ENCODE measurements at places on chromosomes 2 and 18.

- no peak for DNase-seq
Measured at GRCh38 chr2:116696223-116696622, 1118.3 kb upstream of the DDX18 start.

DNA sequence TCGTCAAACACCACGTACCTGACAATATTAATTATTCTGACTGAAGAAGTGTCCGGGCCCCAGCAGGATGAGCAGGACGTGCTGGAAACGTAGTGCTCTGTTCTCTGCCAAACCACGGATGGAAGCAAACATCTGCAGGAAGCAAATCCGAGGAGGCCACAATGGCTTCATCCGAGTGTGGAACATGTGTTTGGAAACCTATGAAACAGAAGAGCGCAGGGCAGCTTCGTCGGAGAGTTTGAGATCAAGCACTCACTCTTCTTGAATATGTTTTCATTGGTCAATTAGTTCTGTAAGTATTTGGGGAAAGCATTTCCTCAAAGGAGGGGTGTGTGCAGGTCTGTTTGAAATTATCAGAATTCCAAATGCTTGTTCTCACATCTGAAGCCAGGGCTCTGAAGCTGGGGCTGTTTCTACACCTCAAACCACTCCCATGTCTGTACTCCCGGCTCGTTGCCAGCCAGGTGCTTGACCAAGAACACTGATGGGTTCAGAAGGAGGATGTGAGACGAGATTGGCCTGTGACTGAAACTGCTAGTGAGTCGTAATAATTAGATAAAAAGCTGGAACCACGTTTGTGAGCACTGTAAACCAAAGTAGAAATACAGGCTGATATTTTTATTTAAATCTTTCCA is 356.6 kb upstream of the SALL3 start:
- no peak for DNase-seq

- DNase-seq, result peak; percentile 98
Measured at GRCh38 chr2:189783927-189784867, at the start of the genes ORMDL1 and PMS1. Gene ORMDL1 (minus strand): TSS chr2:189784339. CDS start chr2:189782595, 1,744 bp downstream. Gene PMS1 (plus strand): TSS chr2:189784450. CDS start chr2:189791810, 7,360 bp downstream.

GRCh38 chr2:190695739-190696138 is 46.9 kb downstream of the NAB1 start:
- DNase-seq, result no peak

- no peak for DNase-seq
Measured at GRCh38 chr18:51726614-51727013, 529.1 kb upstream of the MEX3C start.

DNA sequence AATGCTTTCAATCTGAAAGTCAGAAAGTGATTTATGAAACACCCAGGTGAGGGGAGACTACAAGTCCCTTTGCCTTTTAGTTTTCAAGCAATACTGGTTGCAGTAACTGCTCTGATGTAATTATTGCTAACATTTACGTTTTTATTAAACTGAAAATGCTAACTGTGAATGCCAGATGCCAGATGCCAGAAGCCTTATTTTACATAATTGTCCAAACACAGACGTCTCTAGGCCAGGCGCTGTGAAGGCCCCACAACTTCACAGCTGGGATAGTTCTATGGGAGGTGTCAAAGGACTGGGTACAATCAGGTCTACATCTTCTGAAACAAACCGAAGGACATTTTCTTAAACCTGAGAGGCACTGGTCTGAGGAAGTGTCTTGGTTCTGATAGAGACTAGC is 27.5 kb upstream of the MSGN1 start:
- DNase-seq, result no peak

GRCh38 chr2:65198737-65199136 is 28.9 kb upstream of the ACTR2 start:
- DNase-seq, result no peak

DNA sequence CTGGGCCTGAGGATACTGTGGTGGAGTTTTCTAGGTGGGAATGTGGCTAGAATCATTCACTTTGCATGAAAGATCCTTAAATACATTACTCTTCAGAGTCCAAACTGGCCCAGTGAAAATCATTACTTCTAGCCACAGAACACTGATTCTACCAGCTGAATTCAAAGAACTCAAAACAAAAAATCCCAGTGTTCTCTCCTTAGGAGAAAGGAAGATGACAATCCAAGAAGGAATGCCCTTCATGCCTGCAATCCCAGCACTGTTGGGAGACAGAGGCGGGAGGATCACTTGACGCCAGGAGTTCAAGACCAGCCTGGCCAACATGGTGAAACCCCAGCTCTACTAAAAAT is 35.2 kb downstream of the FAM228A start:
- DNase-seq, result no peak

DNA sequence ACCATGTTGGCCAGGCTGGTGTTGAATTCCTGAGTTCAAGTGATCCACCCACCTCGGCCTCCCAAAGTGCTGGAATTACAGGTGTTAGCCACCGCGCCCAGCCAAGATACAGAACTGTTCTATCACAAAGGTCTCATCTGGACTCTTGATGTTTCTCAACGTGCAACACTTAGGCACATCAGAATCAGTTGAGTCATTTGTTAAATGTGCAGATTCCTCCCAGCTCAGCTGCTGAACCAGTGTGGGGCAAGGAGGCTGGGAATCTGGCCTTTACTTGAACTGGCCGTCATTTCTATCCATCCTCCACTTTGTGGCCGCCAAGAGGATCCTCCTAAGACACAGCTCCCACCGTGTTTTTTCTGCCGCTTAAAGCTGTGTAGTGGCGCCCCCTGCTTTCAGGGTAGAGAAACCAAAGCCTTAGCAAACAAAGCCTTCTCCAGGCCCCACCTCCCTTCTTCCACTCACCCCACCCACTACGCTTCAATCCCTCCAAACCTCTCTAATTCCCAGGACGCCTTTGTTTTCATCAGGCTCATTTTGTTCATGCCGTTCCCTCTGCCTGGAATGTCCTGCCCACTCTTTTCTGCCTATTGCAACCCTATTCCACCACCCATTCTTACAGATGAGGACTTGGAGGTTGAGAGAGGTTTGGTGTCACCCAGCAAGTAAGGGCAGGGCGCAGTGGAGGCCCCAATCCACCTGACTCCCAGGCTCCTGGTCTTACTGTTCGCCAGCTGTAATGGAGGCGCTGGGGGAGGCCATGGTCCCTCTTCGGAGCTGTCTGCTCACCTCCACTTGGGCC is 776 bp upstream of the SPEG start:
- peak; percentile 42 for DNase-seq

DNA sequence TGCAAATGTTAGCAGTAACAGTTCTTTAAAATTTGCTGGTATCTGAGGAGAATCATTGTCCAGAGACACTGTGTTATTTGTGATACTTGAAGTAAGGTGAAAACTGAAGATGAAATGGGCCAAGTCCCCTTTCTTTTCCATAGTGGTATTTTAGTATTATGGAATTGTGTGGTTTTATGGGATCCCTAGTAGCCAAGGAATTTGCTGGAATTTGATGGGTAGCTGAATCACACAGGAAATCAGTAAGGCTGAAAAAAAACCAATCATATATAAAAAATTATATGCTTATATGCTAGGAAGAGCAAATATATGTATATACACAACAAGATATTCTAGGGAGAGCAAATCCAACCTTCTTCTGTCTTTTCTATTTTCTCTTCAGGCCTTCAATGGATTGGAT is 54.2 kb upstream of the TACR1 start:
- DNase-seq, result no peak

DNA sequence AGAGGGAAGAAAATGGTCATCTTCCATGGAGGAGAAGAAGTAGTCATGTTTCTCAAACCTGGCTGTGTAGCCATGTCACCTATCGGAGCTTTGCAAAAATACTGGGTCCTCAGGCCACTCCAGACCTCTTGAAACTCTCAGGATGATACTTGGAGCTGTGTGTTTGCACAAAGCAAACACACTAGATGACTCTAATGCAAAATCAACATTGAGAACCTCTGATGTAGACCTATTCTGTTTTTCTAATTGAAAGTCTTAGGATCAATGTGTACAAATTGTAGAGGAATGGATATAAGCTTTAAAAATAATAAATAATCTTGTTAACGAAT is 444.3 kb downstream of the RND3 start:
- no peak for DNase-seq

DNA sequence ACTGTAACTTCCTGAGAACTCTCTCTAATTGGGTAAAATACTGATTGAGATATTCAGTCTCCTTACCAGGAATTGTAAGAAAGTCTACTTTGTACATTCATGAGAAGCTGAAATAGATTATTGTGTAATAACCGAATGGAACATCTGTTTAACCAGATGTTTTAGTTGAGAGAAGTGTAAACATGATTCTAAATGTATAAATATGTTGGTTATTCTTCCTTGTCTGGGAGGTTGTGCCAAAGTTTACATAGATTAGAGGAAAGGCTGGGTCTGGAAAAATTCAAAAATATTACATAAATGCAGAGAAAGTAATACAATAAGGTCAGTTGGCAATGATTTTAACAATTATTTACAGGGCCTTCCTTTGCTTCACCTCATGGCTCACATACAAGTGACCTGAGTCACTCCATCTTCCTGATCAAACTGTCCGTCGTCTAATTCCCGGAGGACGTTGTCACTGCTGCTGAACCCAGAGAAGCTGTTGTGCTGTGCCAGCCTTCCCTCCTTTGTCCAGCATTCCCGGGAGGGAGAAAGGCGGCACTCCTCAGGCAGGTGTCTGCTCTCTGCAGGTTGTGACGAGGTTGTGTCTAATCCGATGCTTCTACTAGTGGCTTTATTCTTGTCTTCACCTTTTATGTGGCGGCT is 55.9 kb downstream of the MOB4 start:
- no peak for DNase-seq

- DNase-seq, result no peak
Measured at GRCh38 chr2:175074478-175074877, 69.3 kb upstream of the CHN1 start.

DNA sequence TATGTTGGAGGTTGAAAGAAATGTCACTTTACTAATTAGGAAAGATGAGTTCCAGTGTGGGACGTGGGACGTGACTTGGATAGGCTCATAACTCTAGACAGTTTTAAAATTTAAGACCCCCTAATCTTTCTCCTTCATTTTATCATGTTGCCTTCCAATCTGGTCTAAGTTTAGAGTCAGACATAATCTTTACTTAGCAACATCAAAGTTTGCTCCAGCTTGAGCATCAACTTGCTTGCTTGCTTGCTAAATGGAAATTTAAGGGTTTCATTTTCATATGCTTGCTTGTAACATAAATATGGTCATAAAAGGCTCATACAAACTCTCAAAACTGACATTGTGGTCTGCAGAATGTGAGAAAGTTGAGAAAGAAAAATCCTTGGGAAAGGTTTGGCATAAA is 428.9 kb downstream of the EPHA4 start:
- DNase-seq, result no peak

- no peak for DNase-seq
Measured at GRCh38 chr2:240358821-240359397, 76.6 kb upstream of the GPC1 start.

DNA sequence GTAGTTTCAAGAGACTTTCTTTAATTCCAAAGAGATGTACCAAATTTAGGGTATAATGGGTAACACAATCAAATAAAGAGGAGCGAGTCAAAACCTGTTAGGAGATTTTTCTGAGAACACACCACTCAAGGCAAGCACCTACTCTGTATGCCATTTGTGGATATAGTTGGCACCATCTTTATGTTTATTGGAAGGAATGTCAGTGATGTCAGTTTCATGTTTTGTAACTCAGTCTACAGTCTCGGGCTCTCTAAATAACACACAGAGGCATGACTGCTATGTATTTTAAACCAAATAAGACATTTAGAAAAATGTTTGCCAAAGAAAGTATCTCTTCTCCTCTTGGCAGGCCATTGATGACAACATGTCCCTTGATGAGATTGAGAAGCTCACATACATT is 59.7 kb downstream of the CPS1 start:
- no peak for DNase-seq

DNA sequence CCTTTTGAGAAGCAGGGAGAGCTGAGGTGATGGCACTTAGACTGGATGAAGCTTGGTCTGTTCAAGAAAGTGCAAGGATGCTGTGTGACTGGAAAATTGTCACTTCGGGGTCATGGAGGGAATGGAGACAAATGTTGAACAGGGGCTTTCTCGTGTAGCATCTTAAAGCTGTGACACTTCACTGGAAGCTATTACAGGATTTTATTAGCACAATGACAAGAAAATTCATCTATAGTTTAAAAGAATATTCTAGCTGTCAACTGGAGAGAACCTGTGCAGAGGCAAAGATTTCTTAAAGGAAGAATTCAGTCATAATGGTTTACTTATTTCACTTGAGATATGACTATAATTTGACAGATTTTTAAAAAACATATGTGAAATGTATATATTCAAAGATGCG is 963.9 kb upstream of the ZEB2 start:
- DNase-seq, result no peak

DNA sequence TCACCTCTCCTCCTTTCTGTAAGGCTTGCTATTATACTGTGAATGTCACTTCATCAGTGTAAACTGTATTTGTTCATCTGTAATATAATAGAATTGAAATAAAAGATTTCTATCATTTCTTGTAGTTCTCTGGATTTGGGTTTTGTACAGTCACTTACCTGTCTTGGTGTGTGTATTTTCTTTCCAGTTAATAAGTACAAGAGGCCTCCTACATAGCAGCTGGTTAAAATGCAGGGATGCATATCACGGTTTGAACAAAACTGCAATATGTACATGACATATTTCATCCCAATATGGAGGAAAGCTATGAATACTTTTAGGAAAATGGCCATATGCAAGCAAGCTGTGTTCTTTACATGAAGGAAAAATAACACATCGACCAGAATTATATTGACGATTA is 5.4 kb upstream of the STAT1 start:
- no peak for DNase-seq

GRCh38 chr18:23689031-23689615 is at the start of gene LAMA3:
Gene LAMA3 (plus strand): TSS chr18:23689453. CDS start chr18:23689684, 231 bp downstream.
- DNase-seq, result peak; percentile 54

DNA sequence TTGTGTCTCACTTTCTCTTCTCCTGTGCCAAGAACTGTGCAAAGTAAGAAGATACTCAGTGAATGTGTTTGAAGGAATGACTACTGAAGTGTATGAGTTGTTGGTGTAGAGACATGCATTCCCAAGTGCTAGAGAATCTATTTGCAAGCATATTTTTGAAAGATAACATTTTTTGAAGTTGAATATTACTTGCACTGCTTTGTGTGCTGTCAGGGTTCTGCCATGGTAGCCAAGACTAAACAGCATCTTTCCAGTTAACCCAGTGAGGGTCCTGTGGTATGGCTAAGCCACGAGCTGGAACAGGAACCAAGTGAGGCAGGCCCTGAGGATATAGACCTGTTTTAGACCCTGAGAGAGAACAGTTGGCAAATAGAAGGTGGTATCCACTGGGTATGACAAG is 35.2 kb upstream of the EFEMP1 start:
- no peak for DNase-seq

GRCh38 chr2:193584522-193584938 is 1389.8 kb upstream of the TMEFF2 start:
- peak; percentile 31 for DNase-seq

- peak; percentile 84 for DNase-seq
Measured at GRCh38 chr2:177245010-177245422, 19.5 kb downstream of the NFE2L2 start.

DNA sequence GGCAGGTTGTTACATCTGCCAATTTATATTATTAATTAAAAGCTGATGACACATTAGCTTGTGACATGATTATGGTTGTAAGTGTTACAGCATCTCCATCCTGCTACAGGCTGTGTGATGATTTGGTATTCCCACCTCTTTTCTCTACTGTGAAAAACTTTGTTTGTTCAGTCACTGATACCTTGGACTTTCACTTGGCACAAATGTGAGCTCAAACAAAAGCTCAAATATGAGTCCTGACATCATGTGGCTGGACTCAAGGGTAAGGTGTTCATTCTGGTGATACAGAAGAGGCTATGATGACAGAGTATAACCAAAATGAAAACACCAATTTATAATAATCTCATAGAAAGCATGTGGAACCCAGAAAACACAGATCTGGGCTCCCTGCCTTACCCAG is 11.4 kb upstream of the IL36A start:
- no peak for DNase-seq

- no peak for DNase-seq
Measured at GRCh38 chr18:8117006-8117371, 492.2 kb upstream of the RAB12 start.
